GF-D8 (cell line): ENCODE measurements at places on chromosomes 16 and 17.

DNA sequence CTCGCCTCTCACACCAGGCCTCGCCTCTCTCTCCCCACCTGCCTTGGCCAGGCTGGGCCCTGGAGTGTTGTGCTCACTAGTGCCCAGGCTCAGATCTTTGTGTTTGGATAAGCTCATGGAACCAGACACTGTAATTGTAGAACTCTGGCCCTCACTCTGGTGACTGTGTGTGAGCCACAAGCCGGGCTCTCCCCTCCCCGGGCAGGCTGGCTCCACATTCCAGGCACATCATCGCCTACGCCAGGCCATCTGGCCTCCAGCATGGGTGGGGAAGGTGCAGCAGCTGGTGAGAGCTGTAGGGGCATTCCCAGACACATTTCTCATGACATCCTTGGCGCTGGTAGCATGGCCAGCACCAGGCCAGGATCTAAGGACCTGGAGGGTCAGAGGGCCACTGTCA lies 202.3 kb downstream of the RAB11FIP4 start:
- no peak for DNase-seq

DNA sequence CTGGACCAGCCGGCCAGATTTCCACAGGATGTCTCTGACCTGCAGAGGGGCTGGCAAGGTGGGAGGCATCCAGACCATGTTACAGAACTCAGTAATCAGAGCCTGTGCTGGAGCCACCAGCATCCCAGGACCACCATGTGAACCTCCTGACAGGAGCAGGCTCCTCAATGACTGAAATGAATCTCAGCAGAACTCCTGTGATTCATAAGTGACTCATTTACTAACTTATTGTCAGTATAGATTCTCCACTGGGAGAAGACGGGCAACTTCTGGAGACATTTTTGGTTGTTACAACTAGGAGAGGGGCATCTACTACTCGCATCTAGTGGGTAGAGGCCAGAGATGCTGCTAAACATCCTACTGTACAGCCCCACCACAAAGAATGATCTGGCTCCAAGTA lies 3.1 kb upstream of the WWOX start:
- DNase-seq = no peak

- DNase-seq = peak; percentile 33
Observed at GRCh38 chr16:88810912-88811768, 588 bp downstream of the APRT start.

GRCh38 chr17:82258555-82258954 lies 14.9 kb downstream of the CSNK1D start:
- no peak for DNase-seq

DNA sequence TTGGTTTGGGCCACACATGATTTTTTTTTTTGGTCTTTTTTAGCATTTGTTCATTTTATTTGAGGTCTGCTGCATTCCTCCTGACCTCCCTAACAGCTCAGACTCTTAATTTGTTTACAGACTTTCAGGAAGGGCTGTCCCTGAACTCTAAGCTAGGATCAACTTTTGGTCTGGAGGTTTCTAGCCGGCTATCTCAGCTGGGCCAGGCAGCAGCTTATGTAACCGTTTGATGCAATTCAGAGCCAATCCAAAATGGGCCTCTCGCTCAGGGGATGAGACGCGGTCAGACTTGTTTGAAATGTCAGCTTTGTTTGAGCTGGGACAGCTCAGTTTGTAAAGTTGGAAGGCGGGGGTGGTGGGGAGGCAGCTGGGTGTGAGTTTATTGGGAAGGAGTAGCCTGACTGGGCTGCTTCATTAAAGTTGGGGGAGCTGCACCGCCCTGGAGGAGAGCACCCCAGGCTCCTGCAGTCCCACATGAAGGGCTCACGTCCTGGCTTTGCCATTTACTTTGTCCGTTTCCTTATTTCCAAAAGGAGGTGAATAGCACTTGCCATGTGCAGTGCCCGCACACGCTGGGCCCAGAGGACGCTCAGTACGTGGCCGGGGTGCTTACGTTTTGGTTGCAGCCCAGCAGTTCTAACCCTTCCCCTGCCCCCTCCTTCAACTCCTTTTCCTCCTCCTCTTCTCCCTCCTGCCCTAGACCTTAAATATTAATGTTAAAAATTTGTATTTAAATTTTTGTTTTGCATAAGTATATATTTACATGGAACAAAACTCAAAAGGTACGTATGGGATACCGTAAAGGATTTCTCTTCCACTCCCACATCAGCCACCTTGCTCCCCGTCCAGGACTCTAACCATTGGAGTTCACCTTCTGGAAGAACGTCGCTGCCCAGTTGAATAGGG lies 121.2 kb downstream of the SNX29 start:
- no peak for DNase-seq

- DNase-seq = no peak
Observed at GRCh38 chr17:80561541-80562114, 17.0 kb downstream of the RPTOR start.

- DNase-seq = no peak
Observed at GRCh38 chr17:53792997-53793396, 29.7 kb upstream of the KIF2B start.

GRCh38 chr17:38449364-38449763 lies 21.1 kb downstream of the ARHGAP23 start:
- DNase-seq = no peak

GRCh38 chr16:75620326-75621169 lies 2.5 kb downstream of the ADAT1 start:
- DNase-seq = peak; percentile 5

GRCh38 chr16:9256196-9256595 lies 164.8 kb downstream of the HAPSTR1 start:
- DNase-seq = no peak

DNA sequence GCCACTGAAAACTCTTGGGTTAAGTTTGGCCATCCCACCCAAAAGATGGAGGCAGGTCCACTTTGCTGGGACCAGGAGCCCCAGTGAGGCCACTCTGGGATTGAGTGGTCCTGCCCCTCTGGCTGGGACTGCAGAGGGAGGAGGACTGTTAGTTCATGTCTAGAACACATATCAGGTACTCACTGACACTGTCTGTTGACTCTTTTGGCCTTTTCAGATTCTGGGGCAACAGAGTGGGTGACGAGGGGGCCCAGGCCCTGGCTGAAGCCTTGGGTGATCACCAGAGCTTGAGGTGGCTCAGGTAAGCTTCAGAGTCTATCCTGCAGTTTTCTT lies 19.5 kb upstream of the CYLD start:
- DNase-seq = no peak

GRCh38 chr16:29743827-29744531 lies 1.8 kb downstream of the C16orf54 start:
- no peak for DNase-seq

DNA sequence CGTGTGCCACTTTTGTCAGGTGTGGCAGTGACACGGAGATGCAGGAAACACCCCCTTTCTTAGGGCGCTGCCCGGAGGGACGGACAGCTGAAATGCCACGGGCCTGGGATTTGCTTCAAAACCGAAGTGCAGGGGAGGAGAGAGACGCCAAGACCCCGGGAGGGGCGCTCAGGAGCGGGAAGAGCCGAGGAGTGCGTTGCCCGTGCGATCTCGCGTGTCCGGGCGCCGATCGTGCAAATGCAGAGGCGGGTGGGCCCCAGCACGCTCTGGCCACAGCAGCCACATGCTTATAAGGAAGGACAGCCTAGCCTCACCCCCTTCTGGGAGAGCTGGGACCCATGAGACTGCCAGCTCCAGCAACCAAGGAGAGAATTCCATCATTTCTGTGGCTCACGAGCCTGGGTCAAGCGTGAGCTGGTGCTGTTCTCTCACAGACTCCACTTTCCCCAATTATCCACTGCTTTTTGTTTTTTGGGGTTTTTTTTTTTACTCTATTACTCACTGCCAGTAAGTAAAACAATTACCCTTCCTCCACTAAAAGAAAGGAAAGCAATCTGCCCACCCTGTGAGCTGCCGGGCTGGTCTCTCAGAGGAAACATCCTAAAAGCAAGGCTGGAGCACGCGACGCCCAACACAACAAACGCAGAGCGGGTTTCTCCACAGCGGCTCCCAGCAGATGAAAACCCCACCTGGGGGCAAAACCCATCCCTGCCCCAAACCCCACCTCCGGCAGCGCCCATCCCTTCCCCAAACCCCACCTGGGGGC lies 27.2 kb upstream of the C16orf95 start:
- no peak for DNase-seq

DNA sequence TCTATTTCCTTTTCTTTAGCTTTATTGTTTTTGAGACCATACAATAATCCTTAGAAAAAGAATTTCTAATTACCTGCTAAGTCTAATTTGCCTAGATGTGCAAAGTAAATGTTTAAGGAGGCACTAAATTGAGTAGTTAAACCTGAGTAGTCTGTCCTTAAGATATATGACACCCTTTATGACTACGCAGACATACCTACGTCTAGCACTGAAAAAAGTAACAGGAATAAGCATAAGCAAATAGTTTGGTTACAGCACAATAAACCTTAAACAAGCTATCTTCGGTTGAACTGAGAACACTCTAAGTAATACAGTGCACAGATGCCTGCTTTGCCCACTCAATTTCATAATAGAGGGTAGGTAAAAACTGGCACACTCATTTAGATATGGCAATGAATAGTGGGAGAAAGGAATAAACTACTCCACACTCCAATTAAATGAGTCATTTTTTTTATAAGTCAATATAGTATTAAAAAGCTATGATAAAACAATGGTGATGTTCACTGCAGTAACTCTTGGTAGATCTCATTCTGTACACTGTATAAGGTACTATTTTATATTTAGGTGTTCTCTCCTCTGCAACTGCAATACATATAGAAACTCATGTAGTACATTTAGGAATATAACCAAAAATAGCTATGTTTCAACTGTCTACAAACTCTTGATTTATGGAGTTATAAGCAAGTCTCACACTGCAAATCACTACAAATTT lies 19.7 kb upstream of the INTS2 start:
- no peak for DNase-seq

DNA sequence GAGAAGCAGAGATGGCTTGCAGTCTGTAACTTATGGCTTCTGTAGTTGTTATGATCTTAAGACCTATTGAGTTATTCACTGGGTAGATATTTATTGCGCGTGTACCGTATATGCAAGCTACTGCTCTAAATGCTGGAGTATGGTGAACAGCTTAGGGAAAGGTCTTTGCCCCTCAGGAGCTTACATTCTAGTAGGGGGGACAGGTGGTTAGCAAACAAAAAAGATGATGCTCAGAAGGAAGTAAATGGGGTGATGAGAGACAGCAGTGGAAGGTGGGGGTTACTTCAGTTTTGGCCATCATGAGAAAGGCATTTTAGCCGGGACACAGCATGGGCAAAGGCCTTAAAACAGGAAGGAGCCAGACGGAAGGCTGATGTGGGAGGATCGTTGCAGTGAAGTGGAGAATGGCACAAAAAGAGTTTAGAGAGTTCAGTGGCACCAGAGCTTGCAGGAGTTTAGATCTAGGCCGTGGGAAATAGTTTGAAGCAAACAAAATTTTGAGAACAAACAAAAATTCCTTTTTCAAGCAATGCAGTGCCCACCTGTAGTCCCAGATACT lies 2.1 kb downstream of the ARMC7 start:
- no peak for DNase-seq

DNA sequence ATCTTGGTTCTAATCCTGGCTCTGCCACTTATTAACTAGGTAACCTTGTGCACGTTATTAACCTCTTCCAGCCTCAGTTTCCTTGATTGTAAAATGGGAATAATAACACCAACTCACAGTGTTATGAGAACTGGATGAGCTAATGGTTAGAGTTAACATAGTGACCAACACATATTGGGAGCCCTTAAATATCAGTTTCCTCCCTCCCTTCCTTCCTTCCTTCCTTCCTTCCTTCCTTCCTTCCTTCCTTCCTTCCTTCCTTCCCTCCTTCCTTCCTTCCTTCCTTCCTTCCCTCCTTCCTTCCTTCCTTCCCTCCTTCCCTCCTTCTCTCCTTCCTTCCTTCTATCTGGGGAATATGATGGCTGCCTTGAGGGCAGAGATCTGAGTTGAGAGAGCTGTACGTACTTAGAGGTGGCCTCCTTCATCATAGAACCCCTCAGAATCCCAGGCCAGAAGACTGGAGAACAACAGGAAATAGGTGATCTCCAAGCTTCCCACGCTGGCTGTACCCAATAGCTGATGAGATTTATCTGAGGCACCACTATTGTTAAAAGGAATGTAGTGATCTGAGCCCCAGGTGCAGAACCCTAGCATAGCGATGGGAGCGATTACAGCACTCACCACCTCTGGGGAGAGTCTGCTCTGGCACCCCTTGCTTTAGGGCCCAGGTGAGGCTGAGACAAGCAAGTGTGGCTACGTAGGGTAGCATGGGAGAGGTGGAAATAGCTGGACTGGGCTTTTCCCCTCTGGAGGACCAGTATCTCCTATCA lies 26.2 kb downstream of the CCR7 start:
- no peak for DNase-seq

DNA sequence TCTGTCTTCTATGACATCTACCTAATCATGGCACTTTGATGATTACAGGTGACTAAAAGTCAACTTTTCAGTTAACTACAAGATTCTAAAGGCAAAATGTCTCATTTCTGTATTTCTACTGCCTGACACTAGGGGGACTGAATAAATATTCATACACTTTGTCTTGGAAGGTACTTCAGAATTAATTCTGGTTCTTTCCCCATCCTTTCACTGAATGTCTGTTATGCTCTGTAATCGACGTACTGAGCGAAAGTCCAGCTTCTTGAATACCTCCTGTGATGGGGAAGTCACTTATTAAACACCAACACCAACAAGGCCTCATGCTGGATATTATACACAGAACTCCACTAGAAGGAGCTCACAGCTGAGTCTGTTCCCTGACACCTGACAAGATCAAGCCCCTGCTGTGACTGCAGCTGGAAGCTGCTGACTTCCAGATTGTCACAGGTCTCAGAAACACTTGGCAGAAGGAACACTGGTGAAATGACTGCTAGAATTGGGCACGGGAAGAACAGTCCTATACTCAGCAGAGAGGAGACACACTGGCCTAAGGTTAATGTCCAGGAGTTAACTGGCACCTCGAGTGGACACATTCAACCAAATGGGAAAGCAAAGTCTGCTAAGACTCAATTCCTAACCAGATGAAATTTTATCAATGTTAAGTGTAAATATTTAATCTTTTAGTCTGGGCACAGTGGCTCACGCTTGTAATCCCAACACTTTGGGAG lies 31.9 kb downstream of the CMC2 start:
- DNase-seq = no peak

DNA sequence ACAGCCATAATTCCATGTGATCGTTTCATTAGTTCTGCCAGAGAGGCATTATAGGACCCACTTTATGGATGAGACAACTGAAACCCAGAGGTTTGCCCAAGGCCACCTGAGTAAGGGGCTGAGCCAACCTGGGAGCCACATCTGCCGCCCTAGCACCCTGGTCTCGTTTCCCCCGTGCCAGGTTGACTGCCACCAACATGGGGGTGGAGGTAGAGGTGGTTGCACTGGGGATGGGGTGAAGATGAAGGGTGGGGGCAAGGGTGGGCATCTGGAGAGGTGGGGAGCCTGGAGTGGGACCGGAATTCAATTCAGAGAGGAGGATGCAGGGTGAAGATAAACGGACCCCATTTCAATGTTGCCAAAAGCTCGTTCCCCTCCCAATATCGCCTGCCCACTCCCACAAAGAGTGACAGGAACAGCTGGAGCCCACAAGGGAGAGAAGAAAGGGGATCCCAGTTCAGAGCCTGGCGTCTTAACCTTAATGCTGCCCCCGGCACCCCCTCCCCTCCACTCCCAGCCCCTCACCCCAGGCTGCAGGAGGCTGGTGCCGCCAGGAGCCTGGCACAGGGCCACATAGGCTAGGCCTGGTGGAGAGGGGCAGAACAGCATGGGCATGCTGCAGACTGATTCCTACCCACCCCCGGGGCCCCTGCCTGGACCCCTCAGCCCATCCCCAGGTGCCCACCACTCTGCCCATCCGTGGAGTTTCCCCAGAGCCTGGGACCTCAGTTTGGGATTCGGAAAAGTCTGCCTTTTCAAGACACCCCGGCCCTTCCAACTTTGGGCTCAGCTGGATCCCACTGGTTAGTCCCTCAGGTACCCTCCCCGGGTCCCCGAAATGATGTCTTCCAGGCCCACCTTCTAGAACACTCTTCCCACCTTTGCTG lies 29.6 kb downstream of the NGFR start:
- no peak for DNase-seq
